GM12891 (cell line): ENCODE measurements at places on chromosomes 6 and 20.

DNA sequence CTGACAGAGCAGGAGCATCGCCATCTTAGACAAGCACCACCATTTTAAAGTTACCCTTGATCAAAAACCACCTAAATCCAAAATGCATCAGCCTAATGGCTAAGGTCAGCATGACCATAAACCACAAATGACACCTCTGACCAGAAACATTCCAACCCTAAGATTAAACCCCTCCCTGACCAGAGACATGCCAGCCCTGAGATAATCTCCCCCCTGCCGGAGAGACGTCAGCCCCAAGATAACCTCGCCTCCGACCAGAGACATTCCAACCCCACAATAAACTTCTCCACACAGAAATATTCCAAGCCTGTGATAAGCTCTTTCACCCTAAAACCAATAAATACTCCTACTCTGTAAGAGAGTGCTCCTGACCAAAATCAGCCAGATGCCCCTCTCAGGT, 53.5 kb downstream of the PXDC1 start:
- DNase-seq: no peak

GRCh38 chr6:15981956-15982355, 146.9 kb upstream of the MYLIP start:
- no peak for DNase-seq

DNA sequence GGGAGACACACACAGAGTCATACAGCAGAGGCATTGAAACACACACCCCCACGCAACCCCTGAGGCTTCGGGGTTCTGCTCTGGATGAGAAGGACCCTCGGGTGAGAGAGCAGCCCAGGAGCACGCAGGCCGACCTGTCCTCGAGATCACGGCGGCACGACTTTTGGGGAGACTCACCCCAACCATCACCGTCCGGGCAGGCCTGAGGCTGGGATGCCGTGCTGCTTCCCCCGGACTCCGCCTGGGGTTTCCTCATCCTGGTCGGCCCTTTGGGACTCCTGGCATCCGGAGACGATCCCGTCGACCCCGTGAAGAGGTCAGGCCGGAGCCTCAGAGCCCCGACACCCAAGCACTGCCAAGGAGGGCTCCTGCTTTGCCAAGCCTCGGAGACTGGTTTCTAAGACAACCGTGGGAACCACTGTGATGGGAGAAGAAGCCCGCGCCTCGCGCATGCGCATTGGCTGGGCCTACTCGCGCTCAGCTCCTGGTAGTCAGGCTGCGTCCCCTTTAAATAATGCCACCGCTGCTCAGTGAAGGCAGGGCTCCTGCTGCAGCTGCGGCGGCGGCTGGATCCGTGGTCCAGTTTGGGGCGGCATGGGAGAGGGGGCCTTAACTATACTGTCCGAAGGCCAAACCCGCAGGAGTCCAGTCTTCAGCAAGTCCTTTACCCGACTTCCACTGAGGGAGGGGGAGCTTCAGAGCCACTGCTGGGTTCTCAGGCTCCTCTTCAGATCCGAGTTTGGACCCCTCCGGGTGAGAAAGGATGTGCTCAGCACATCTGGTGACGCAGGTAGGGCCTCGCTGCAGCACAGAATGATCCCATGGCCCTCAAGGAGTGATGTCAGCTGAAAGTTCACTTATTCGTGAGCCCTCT, 171.4 kb upstream of the ZNF337 start:
- DNase-seq: no peak

- DNase-seq: no peak
Observed at GRCh38 chr6:35298625-35299140, 1.1 kb downstream of the DEF6 start.

DNA sequence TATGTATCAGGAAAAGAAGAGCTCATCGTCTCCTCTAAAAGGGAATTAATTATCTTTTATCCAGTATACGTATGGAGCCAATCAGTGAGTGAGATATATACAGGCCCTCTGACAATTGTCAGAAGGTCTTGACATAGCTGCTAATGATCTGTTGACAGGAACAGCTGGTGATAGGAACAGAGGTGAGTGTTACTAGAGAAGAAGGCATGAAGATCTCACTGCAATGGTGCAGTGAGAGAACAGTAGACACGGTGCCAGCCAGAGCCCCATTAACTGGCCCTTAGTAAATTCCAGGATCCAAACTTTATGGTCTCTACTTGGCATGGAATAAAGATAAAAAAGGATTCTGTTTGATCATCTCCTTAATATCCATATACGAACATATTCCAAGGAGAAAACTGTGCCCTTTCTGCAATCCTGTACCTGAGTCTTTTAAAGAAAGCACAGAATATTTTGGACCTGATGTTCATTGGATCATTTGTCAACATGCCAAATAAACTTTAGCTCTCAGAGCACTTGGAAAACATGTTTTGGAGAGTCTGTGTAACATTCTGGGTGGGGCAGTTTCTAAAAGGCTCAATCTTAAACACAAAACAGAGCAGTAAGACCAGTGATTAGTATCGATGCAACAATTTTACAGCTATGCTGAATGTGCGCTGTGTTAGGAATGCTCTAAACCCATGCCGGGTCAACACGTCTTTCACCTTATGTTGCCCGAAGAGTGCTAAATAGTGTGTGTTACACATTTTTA, 135.8 kb upstream of the CITED2 start:
- no peak for DNase-seq

DNA sequence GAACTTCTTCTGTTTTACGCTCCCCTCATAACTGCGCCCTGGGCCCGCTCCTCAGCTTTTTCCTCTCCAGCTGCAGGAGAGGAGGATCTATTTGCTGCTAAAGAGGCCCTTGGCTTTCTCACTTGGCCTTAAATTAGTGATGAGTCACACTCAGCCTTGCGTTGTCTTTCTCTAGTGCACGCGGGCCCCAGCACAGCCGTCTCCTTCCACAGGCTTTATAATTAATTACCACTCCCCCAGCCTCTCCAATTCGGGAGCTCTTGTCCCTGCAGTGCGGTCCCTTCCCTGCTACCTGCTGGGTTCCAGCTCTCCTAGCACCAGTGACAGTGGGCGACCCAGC, 25.2 kb downstream of the PACSIN1 start:
- no peak for DNase-seq

GRCh38 chr6:142378138-142378875, 76.5 kb downstream of the ADGRG6 start:
- DNase-seq: no peak

DNA sequence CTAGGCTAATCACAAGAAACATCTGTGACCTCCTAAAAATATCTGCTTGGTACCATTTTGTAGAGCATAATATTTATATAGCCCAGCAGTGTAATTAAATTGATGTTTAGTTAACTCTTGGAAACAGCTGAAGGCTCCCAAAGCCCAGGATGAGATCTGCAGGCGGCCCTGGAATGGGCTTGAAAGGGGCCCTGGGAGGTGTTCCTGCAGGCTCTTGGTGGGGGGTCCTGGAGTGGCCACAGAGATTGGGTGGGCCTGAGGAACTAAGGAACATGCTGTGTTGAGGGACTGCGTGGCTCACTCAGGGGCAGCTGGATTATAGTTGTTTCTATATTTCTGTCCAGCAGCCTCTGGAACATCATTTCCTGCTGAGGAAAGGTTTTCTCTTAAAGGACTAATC, 9.2 kb downstream of the SCP2D1 start:
- no peak for DNase-seq

DNA sequence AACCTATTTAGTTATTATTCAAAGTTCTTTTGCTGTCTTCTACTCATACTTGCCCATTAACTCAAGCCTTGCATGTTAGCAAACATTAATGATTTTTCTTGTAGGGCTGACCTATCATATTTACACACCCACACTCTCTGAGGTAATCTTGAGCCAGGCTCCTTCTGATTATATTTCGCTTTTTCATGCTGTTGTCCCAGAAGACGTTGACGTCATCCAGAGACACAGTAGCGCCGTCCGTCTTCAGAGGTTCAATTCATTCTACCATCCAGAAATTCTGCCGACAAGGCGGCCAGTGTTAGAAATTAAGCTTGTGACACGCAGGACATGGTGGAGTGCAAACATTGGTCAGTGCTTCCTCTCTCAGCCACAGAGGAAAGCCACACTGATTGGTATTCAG, 584.7 kb downstream of the BMP2 start:
- no peak for DNase-seq

GRCh38 chr6:127136786-127137185, 18.3 kb downstream of the RSPO3 start:
- no peak for DNase-seq

DNA sequence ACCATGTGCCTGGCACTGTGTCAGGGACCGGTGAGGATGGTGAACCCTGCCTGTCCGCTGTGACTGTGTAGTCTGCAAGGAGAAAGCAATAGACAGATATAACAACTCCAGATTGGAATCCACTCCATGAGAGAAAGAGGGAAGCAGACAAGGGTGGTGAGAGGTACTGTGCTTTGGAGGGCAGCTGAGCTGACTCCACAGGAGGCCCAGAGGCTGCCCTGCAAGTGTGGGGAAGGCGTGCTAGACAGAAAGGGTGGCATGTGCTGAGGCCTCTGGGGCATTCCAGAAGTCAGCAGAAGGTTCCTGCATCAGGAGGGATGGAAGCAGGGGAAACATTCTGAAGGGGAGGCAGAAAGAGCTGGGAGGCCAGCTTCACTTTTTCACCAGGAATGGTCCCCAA, 39.3 kb upstream of the APCDD1L start:
- DNase-seq: no peak

DNA sequence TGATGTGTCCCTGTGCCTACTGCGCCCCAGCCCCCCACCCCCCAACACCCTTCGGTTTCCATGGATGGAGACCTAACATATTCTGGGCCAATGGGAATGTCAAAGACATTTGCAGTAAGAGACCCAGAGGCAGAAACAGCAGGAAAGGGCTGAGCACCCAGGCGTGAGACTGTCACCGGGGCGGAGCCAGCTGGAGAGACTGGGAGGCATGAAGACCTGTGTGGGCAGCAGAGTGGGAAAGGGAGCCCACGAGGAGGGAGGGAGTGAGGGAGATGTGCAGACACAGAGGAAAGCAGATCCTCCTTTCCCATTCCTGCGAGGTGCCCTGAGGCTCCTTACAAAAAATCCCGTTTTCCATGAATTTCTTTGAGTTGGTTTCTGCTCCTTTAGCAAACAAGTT, 150.2 kb downstream of the FOXC1 start:
- DNase-seq: no peak

- no peak for DNase-seq
Observed at GRCh38 chr6:106631346-106631745, 2.0 kb downstream of the QRSL1 start.

- no peak for DNase-seq
Observed at GRCh38 chr6:122758927-122759334, 20.6 kb upstream of the FABP7 start.

DNA sequence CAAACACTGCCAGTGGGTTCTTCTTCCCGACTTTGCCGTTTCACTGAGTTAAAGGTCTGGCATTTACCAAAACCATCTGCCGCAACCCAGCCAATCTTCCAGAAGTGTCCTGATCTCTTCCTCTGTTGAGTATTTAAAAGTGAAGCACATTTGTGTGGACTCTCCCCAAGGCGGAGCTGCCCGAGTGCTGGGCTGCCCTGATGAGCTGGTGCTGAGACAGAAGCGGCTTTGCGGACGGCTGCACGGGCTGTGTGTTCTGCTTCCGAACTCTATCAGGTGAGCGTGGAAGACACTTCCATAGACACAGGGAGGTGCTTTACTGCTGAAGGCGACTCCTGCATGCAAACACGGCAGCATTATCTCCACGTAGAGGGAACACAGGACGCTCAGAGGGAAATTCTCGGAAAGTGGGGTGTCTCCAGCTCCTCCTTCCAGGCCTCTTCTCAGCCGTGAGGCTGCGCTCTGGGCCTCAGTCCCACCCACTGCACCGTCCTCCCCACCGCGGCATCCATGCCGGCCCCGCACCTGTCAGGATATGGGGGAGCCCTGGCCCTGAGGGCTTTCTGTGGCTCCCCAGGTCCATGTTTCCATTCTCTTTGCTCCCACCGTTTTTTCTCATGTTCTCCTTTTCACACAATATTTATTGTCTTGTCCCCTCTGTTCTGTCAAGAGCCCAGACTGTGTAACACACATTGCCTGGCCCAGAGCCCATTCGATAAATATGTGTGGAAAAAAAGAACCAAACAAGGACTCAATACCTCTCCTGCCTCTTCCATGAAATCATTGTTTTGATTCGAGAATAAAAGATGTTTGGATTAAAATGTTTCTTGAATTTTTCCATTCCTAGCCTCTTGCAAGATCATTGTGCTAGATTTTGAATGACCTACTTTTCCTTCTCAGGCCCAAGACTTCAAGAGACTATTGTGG, 205.1 kb downstream of the DLL1 start:
- no peak for DNase-seq

- DNase-seq: no peak
Observed at GRCh38 chr20:48038713-48039112, 253.4 kb upstream of the SULF2 start.

GRCh38 chr6:48775157-48775556, 664.2 kb upstream of the PTCHD4 start:
- DNase-seq: no peak

GRCh38 chr6:108492131-108492766, 68.5 kb upstream of the FOXO3 start:
- DNase-seq: no peak

DNA sequence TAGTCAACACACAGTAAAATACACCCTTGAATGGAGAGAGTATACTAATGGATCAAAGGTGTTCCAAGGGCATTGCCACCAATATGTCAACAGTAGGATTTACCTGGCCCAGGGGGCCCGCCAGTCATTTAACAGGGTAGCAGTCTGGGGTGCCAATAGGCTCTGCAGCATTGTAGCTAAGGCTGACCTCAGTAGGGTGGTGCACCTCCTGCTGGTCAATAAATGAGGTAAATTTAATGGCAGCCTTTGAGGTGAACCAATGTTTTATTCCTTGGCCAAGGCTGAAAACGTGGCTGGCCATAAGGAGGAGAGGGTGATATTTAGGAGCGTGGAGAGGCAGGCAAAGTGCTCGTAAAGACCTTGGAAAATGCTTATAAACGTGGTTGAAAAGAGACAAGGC, 147.2 kb downstream of the RPS12 start:
- DNase-seq: no peak

DNA sequence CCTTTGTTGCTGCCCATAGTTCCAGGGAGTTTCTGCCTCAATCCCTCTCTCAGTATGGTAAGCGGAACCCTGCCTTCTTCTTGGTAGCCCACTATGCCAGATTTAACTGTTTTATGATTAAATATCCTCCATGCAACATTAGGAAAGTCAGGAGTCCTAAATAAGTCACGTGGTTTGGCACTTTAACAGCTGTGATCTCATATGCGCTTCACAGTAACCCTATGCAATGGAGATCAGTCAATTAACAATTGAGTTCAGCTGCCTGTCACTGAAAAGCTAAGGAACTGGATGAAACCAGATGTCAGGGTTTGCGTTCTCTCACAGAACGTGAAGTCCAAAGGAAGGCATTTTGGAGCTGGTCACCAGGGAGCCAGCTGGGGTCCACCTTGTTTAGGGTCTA, 81.6 kb downstream of the PSMB1 start:
- DNase-seq: no peak

DNA sequence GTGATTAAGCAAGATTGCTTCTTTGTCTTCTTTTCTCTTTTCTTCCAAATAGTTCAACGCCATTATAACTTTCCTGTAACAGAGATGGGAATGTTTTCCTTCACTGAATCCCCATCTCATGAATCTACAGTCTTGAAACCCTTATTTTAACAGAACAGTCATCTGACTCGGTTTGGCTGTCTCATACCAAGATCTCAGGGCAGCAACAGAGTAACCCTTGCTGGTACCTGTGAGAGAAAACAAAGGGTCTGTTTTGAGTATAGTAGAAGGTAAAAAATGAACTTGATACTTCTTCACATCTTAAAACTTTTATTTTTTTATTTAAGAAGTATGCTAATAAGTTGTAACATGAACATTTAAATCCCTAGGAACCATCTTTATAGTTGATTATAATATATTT, 19.6 kb upstream of the DSE start:
- DNase-seq: no peak

GRCh38 chr20:34254979-34255378, 13.8 kb downstream of the ASIP start:
- DNase-seq: no peak
